ENCODE measurements at places on chromosomes 16 and 17.

DNA sequence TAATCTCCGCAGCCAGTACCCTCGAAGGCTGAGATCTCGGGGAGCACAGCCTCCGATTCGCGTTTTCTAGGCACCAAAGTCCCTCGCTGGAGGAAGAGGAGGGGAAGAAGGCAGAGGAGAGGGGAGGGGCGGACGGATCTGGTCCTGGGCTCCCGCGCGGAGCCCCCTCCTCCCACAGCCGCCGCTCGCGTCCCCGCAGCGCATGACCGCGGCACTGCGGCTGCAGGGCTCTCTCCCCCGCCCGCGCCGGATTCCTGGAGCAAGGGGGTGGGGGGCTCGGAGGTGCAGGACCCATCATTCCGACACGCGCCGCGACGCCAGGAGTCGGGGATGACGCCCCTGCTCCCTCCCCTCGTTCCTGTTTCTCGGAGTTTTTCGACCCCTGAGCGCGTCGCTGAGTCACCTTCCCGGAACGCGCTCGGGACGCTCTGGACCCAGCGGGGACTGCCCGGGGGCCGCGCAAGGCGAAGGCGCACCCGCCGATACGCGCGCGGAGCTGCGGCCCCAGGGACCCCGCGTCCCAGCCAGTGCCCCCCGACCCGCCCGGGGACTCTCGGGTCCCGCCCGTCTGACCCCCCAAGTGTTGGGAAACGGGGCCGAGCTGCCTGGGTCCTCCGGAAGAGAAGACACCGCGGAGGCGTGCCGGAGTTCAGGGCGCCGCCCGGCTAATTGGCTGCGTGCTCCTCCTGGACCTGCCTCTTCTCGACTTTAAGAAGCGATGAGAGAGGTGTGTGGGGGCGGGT lies 1.4 kb upstream of the SPHK1 start:
- DNase-seq, result no peak

DNA sequence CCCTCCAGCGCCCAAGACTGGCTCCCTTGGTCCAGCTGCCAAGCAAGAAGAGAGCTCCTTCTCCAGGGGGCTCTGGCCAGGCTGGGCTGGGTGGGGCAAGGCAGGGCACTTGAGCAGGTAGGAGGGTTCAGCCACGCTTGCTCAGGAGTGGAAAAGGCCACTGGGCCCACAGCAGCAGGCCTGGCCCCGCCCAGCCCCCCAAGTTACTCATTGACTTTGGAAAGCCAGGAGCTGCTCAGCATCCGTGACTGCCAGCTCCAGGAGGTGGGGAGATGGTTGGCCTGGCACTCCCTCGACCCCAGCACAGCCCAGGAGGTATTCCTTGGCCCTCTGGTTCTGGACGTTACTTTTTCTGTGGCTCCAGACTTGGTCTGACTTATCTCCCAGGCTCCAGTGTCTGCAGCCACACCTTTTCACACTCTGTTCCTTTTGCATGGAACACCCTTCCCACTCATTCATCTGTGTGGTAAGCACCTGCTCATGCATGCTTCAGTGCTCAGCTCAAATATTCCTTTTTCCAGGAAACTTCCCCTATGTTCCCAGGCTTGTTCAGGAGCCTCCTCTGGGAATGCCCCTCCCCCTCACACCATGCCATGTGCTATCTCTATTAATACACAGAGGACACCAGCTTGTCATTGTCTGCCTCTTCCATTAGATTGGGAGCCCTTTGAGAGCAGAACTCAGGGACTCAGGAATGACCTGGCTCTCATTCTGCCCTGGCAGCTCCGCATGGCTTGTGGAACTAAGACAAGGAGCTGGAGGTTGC lies at the start of gene CDH16:
TSS of gene CDH16 (minus strand) at position 83 of the 766 bp plus-strand sequence. CDS start 820 bp downstream, outside the sequence.
- no peak for DNase-seq

DNA sequence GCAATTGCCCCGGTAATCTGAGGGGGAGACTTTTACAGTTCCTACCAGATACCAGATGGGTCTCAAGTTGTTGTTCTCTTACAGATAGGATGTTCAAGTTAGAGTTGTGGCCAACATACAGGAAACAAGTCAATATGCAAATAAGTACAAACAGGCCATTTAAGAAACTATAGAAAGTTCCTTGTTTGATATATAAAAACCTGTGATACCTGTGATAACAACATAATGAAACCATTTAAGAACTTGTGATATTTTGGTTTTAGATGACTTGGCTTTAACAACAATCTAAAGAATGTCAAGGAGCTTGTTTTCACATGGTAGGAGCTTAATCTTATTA lies 16.8 kb downstream of the CDR2 start:
- no peak for DNase-seq

DNA sequence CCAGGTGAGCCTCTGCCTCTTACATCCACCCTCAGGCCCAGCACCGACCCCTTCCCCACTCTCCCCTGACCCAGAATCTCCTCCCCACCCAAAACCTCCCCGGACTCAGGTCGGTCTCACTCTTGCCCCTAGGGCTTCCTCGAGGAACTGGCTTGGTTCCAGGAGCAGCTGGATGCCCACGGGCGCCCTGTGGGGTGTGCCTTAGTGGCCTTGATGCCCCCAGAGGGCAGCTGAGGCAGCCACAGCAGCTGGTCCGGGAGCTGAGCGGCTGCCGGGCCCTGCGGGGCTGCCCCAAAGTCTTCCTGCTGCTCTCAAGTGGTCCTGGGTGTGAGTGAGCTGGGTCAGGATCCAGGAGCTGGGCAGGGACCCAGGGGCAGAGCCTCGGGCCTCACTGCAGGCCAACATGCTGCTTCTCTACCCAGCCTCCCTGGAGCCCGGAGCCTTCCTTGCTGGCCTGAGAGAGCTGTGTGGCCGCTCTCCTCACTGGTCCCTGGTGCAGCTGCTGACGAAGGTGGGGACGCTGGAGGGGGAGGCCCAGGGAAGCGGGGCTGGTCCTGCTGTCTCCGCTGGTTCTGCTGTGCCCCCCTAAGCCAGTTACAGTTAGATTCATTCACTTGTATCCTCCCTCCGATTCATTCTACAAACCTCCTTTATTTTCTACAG lies 9.6 kb downstream of the ZNF213 start:
- DNase-seq, result no peak

- no peak for DNase-seq
These were observed 9.3 kb downstream of the HEXIM2 start for GRCh38 chr17:45170931-45171337.

GRCh38 chr16:26087091-26087490 lies 395.3 kb downstream of the HS3ST4 start:
- DNase-seq, result no peak

GRCh38 chr17:57945996-57946797 lies 9.0 kb downstream of the CUEDC1 start:
- DNase-seq, result no peak

GRCh38 chr17:28871056-28871579 lies 16.3 kb downstream of the ERAL1 start:
- DNase-seq, result no peak

DNA sequence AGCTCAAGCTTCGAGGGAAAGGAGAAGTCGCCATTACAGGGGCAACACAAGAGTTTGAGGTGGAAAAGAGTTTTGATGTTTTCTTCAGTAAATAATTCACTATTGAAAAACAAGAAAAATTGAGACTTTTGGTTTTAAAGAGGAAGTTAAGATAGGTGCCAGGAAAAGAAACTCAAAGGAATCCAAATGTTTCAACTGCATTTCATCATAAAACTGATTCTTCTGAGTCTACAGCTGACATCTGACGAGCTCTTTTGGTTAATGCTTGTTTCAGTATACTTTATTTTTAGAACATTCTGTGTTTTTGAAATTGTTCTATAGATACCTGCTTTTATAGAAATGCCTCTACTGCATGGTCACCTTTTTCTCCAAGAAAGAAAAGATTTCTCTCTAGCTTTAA lies 54.0 kb downstream of the ERN1 start:
- DNase-seq, result no peak

DNA sequence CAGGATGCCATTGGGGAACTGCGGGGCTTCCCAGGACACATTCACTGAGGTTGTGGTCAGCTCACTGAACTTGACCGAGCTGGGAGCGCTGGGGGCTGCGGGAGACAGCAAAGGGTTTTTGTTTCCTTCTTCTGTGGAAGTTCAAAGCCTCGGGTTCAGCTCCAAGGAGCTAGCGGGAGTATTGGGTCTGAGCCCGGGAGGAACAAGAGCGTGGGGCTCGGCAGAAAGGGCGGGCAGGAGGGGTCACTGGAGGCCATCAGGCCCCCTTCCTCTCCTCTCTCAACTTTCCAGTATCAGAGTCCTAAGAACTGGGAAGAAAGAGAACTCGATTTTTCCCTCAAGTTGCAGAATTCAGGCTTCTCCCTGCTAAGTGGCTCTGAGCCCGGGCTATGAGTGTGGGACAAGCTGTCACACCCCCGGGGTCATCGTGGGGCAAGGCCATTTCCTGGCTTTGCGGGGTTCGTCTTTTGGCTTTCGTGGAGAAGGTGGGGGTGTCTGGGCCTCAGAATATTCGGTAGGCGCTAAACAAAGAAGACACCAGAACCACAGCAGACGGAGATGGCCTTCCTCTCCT lies 53.6 kb upstream of the CDC42EP4 start:
- DNase-seq, result no peak

- no peak for DNase-seq
These were observed 7.0 kb downstream of the IL34 start for GRCh38 chr16:70653406-70653805.

GRCh38 chr16:59168461-59169114 lies 434.5 kb upstream of the GOT2 start:
- DNase-seq, result no peak

GRCh38 chr16:1771188-1771863 lies at the start of gene NME3:
Gene NME3 (minus strand): TSS chr16:1771543. CDS start chr16:1771534, 9 bp downstream.
- no peak for DNase-seq

DNA sequence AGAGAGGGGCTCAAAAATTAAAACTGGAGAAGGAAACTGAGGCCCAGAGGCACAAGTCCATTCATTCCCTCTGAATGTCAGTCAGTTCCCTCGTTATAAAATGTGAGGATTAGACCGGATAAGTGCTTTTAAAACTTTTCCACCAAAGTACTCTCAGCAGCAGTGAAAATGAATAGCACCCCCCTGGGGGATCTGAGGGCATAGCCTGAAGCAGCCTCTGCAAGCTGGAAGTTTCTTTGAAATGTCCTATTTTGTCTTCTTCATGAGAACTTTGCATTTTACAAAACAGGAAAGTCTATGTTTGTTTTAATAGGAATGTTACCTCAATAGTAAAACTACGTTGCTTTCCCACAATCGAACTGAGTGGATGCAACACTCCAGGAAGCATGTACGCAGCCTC lies 273.0 kb downstream of the CEP112 start:
- no peak for DNase-seq

DNA sequence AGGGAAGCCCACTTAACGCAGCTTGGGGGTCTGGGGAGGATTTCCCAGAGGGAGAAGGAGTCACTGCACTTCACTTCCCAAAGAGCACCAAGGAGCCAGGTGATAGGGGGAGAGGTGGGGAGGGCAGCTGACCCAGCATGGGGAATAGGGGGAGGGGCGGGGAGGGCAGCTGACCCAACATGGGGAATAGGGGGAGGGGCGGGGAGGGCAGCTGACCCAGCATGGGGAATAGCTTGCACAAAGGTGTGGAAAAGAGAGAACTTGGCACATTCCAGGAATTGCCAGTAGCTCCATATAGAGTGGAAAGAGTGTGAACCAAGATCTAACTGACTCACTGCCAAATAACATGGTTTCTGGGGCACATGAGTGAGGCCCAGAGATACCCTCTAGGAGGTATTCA lies 110.3 kb downstream of the CCT6B start:
- DNase-seq, result no peak

DNA sequence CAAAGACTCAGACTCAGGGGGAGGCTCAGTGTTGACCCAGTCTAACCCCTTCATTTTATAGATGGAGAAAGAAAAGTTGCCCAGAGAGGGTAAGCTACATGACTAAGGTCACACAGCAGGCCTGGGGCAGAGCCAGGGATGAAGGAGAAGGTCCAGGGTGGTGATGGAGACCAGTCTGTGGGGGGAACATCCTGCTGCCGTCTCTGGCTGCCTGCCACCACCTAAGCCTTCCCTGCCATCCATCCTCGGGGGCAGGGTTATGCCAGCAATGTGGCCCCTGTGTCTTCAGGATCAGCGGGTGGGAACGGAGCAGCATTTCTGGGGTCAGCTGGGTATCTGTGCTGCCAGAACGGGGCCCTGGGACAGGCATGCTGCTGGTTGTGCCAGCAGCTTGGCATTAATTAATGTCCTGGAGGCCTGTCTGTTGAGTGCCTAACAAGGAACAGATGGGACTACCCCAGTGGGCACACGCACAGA lies 5.5 kb downstream of the DOK4 start:
- DNase-seq, result no peak

GRCh38 chr17:7213895-7214299 lies 5.7 kb downstream of the DLG4 start:
- no peak for DNase-seq

GRCh38 chr16:57824888-57825287 lies 22.6 kb upstream of the KIFC3 start:
- DNase-seq, result no peak

DNA sequence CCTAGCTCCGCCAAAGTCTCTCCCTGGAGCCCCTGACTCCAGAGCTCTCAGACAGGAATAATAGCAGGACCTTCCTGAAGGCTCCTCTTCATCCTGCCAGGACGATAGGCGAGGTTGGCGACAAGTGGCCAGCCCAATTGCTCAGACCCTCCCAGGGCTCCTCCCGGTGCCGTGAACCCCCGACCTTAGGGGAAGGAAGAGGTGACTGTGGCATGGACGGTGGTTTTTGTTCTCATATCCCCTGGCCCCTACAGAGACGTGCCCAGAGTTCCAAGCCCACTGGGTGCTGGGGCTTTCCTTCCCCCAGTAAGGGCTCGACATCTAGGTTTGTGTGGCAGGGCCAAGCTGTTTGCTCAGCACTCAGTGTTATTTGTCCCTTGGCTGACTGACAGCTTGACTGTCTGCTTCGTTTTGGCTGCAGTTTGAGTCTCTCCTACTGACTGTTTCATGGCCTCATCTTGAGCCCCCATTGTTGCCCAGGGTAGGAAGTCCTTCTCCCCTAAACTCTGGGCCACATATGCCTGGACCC lies 4.6 kb upstream of the ADCY7 start:
- DNase-seq, result no peak

DNA sequence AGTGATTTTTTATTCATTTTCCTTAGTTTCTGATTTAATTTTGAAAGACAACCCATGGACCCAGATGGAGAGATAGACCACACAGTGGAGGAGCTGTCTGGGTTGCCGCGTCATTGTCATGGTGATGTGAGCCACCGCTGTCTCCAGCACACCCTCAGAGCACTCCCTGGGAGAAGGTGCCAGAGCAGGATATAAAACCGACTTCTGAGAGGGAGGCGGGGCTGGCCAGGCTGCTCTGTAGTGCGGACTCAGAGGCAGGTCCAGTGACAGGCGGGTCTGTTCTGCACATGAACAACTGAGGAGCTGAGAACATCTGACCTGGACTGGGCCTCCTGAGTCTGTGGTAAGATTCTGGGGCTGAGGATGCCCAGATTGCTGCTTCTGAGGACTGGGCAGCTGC lies 216.3 kb upstream of the NLRP1 start:
- DNase-seq, result no peak

- DNase-seq, result no peak
These were observed 44.1 kb downstream of the MARCHF10 start for GRCh38 chr17:62763891-62764600.

GRCh38 chr17:48746916-48747444 lies 18.4 kb upstream of the HOXB13 start:
- no peak for DNase-seq

- no peak for DNase-seq
These were observed 8.6 kb downstream of the COG1 start for GRCh38 chr17:73201215-73202069.
